Vagina (tissue), 2 donors: ENCODE measurements at places on chromosomes 3 and 15.

- no peak for DNase-seq
Measured at GRCh38 chr15:96247621-96248305, 82.7 kb upstream of the NR2F2 start.

GRCh38 chr15:70348226-70348543, 250.5 kb upstream of the TLE3 start:
- DNase-seq, result no peak

DNA sequence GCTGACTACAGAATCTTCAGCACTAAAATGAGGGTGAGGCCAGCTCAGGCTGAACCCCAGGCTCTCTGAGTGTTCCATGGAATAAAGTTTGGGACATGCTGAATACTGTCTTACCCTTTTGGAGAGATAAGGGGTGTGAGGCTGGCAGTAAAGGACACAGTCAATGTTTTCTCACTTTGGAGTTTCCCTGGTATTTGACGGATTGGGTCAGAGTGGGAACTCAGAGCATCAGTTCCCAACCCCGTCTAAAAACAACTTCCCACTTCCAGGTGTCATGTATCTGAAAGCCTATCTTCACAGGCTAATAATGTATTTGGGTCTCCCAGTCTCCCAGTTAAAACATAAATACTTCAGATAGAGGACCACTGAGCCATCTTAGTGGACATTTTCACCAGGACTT, 180.7 kb downstream of the TLE3 start:
- no peak for DNase-seq

DNA sequence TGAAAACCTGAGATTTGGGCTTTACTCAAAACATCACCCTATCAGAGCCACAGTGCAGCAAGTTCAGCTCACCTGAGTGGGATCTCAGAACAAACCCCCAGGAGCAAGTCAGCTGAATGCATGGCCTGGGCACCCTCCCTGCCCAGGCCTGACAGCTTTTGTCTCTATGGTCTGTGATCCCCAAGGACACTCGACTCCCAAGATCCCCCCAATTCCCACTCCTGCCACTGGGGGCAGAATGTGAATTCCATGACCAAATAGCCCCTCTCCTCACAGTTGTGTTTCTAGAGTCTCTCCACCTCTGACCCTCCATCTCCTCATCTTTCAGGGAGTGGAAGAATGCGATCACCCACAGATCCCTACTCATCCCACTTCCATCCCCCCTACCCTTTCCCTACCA, 58.9 kb downstream of the ZNF445 start:
- no peak for DNase-seq

GRCh38 chr15:48052946-48053345, 67.8 kb upstream of the SLC24A5 start:
- no peak for DNase-seq

GRCh38 chr15:91604122-91604521, 249.4 kb upstream of the SLCO3A1 start:
- DNase-seq, result no peak

DNA sequence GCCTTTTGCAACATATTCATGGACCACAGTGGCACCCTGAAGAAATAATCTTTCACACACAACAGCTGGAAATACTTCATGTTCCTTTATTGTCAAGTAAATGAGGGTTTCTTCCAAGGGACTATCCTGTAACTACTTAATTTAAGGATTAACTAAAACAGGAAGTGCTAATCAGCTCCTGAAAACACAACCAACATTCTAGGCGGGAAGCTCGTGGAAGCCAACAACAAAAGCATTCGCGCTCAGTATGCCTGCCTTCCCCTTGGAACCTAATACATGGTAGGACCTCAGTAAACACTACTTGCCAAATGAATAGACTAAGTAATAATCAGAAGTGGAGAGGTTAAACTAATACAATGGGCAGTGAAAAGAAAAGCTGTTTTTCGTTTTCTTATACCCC, 300.9 kb downstream of the RORA start:
- no peak for DNase-seq

- no peak for DNase-seq
Measured at GRCh38 chr3:143478115-143478693, 358.6 kb downstream of the CHST2 start.

DNA sequence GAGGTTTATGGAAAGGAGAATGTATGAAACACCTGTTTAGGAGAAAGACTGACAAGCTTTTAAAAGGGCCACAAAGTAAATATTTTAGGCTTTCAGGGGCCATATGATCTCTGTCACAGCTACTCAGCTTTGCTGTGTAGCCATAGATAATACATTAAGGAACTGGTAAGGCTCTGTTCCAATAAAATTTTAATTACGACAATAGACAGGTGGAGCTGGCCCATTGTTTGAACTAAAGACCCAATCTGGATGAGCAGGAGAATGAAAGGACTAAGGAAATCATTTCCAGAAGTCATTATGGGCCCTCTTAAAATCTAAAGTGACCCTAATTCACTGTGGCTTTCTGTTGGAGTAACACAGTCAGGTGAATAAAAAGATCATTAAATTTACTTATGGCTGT, 48.5 kb upstream of the SLC12A8 start:
- DNase-seq, result no peak

DNA sequence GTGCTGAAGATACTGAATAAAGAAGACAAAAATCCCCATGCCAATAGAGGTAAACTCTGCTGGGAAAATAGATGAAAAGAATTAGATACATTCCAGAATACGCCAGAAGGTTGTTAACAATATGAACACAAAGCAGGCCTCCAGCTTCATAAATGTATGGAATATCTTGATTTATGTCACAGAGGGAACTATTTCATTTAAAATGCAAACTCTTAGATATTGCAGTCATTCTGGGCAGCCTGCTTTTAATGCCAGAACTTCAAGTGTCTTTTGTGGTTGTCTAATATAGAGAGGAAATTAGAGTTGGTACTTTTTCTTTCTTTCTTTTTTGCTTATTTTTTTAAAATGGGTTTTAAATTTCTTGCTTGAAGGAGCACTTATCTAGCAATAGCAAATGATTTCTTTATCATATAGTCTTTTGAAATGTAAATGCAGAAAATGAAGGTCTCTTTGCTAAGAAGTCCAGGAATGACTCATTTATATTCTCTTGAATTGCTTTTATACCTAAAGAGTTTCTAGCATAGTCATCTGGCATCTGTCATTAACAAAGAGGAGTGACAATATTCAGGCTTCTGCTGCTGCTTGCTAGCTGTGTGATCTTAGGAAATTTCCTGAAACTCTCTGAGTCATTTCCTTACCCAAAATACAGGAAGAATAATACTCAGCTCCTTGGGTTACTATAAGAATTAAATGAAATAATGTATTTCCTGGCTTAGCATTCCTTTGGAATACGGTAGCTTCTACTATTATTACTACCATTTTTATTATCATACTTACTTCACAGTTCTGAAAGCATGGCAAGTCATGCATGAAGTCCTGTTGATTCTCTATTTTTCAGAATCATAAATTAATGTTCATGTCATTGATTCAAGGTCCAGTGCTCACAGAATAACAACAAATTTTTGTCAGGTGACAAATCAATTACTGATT, 527.6 kb downstream of the DIPK2A start:
- DNase-seq, result no peak

- DNase-seq, result no peak
Measured at GRCh38 chr15:74427607-74428441, 5.9 kb downstream of the SEMA7A start.

- DNase-seq, result no peak
Measured at GRCh38 chr3:45185052-45185451, 38.9 kb upstream of the CDCP1 start.

- no peak for DNase-seq
Measured at GRCh38 chr15:78255421-78256043, 8.8 kb upstream of the DNAJA4 start.

GRCh38 chr3:167151636-167152035, 228.5 kb downstream of the ZBBX start:
- DNase-seq, result no peak

DNA sequence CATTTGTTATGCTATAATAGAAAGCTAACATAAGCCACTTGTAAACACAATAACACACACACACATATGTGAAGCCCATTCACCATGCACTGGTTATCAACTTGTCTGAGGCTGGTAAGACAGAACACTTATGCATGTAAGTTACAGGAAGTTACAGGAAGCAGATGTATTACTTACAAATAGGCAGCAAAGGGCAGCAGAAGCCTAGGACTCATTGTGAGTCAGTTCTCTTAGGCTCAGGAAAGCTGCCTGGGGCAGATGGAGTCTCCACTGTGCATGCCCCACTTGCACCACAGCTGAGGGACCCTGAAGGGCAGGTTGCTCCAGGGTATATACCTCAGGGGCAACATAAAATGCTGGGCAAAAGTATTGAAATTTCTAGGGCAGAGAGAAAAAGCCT, 748.8 kb upstream of the CCDC54 start:
- no peak for DNase-seq

DNA sequence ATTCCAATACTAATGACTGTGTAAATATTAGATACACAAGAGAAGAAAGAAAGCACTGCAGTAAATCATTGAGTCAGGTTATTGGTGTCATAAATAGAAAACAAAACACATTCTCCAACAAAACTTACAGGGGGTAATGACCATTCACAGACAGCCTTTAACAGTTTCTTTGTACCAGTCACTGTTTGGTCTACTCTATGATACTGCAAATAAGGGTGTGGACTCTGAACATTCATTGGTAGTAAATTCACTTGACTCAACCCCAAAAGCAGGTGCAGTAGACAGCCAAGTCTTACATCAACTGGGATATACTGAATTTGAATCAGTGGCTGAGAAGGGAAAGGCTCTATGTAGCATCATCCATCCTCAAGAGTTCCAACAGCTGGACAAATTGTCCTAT, 463.5 kb downstream of the FOXP1 start:
- no peak for DNase-seq

DNA sequence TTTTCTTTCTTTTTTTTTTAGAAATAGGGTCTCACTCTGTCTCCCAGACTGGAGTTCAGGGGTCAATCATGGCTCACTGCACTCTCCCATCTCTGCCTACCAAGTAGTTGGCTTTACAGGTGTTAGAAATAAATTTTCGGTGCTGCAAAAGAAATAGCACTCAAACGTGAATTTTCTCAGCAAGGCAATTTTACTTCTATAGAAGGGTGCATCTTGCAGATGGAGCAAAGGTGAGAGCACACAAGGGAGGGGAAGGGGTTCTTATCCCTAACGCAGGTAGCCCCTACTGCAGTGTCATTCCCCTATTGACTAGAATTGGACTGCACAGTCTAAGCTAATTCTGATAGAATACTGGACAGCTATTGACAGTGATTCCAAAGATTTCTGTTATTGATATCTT, 6.8 kb upstream of the FBLN2 start:
- DNase-seq, result no peak

DNA sequence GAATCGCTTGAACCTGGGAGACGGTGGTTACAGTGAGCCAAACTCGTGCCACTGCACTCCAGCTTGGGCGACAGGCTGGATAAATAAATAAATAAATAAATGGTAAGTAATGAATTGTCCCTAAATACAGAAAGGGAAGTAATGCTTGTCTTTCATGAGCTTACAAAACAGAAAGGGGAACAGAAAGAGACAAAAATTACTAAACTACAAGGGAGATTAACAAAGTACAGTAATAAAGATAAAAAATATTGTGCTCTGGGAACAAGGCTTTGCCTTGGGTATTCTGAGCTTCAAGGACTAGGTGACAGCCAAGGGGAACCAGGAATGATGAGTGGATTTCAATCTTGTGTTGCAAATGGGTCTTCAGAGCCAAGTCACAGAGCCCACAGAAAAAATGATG, 9.2 kb upstream of the HLTF start:
- no peak for DNase-seq

DNA sequence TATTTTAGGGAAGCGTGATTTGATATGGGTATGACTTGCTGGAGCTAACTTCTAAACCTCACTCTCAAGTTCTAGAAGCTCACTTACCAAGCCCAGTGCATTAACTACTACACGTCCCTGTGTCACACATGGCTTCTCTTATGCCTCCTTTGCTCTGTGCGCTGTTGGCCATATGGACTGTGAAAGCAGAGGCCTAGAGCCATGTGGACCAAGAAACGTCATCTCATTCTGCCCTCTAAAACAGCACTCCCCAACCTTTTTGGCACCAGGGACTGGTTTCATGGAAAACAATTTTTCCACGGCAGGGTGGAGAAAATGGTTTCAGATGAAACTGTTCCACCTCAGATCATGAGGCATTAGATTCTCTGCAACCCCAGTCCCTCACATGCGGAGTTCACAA, 11.7 kb downstream of the MTMR14 start:
- no peak for DNase-seq

- DNase-seq, result peak; percentile 89
Measured at GRCh38 chr15:101651554-101652097, 555 bp downstream of the TM2D3 start.

- DNase-seq, result no peak
Measured at GRCh38 chr3:141913150-141913811, 36.8 kb downstream of the ATP1B3 start.

GRCh38 chr3:123657568-123657967, 72.7 kb upstream of the HACD2 start:
- no peak for DNase-seq

DNA sequence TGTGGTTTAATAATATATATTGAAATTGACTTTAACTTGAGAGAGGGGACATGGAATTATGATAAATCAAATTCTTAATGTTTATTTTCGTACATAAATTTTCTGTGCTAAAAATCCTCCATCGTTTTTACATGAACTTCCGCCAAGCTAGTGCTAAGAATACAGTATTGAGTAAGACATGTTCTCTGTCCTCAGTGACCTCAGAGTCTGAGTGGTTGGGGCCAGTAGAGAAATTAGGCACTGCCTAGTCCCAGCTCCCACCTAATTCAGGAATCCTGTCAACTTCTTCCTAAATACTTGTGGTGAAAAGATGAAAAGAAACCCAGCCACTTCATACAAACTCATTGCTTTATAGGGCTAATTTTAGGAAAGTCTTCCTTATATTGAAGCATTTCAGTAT, 110.3 kb downstream of the PPP2R3A start:
- DNase-seq, result no peak

DNA sequence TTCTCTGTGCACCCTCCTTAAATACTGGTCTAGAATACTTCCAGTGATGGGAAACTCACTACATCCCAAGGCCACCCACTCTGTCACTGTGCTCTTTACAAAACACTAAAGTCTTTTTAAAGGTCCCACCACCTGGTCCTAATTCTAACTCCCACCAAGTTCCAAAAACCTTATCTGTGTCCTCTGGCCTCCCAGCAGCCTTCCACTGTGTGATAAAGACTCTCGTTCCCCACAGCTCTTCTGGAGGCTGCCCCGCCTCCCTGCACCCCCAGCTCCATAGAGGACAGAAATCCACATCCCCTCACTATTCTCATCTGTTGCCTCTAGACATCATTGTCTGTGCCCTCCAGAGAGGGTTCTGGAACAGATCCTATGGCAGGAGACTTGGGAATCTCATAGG, 276.4 kb downstream of the FAM43A start:
- peak; percentile 55 for DNase-seq

DNA sequence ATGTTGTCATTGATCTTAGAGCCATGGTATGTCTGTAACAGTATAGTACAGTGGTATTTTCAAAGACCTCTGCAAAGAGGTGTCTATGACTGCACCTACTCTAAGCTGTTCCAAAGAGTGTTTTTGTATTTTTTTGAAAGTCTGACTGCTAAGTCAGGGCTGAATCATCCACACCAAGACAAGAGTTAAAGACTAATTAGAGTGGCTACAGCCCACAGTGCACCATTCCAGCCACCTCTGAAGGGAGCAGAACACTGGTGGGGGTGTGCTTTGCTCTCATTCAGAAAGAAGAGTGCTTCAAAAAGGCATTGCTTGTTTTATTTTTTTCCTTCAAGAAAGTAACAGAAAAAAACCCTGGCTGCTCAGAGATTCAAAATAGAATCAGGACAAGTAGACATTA, 301.4 kb downstream of the GABRG3 start:
- DNase-seq, result no peak
